ENCODE measurements at places on chromosomes 12 and 14.

DNA sequence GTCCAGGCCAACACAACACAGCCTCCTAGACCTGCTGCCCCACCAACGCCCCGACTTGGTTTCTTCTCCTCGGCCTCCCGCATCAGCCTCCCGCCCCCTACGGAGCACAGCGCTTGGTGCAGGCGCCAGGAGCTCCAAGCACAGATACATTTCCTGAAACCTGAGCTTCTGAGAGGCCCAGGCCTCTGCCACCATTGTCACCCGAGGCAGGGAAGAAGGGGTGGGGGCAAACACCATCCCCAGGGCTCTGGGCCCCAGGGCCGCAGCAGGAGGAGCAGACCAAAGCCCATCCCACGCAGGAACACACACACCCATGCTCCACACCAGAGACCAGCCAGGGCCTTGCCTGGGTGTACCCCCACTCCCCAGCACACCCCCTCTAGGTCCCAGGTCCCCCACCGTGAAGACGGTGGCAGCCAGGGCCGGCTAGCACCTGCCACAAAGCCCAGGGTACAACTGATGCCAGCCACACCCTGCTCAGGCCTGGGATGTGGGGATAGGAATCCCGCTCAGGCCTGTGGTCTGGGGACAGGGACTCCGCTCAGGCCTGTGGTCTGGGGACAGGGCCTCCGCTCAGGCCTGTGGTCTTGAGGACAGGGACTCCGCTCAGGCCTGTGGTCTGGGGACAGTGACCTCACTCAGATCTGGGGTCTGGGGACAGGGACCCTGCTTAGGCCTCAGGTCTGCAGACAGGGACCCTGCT, 5.4 kb downstream of the JAG2 start:
- no peak for DNase-seq

GRCh38 chr14:103135333-103136260, 12.3 kb downstream of the TNFAIP2 start:
- DNase-seq: no peak

DNA sequence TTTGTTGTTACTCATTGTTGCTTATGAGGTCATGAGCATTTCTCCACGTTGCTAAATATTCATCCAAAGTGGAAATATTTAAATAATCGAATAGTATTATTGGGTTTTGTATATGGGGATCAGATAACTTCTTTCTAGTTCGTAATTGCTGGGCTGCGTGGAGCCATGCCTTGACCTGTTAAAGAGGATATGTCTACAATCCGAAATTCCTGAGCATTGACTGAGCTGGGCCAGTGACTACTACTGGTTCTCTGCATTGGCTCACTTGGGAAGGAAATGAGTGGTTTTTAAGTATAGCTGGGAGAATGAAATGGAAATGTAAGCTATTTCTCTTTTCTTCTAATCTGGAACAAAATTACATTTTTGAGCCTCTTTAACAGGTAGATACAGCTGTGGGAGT, 163.2 kb downstream of the RPL10L start:
- no peak for DNase-seq

DNA sequence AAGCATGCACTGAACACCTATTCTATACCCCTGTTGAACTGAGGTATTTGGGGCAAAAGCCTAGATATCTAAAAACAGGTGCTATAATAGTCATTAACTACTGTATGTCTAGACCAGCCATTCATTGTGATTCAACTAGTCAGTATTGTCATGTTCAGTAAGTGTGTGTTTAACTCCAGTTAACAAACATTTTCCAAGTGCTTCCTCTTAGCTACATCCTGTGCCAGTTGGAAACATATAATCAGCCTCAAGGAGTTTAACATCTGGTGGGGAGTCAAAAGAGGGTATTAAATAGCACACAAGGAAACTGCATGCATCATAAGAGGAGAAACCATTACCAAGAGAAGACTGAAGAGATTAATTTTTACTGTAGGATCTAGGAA, 20.4 kb downstream of the TMTC1 start:
- no peak for DNase-seq

DNA sequence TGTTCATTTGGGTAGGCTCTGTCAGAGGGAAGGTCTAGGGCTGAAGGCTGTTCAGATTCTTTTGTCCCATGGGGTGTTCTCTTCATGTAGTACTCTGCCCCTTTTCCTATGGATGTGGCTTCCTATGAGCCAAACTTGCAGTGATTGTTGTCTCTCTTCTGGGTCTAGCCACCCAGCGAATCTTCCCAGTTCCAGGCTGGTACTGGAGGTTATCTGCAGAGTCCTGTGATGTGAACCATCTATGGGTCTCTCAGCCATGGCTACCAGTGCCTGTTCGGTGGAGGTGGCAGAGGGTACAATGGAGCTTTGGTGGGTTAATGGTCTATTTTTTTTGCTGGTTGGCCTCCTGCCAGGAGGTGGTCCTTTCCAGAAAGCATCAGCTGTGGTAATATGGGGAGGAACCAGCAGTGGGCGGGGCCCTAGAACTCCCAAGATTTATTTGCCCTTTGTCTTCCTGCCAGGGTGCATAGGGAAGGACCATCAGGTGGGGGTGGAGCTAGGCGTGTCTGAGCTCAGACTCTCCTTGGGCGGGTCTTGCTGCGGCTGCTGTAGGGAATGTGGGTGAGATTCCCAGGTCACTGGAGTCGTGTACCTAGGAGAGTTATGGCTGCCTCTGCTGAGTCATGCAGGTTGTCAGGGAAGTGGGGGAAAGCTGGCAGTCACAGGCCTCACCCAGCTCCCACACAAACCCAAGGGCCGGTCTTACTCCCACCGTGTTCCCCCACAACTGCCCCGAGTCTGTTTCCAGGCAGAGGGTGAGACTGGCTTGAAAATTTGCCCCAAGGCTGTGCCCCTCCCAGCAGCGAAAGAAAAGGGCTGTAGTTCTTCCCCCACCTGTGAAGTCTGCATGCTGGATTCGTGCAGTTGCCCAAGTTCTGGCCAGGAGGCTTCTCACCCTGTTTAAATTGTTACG, 17.5 kb downstream of the MTRFR start:
- no peak for DNase-seq

DNA sequence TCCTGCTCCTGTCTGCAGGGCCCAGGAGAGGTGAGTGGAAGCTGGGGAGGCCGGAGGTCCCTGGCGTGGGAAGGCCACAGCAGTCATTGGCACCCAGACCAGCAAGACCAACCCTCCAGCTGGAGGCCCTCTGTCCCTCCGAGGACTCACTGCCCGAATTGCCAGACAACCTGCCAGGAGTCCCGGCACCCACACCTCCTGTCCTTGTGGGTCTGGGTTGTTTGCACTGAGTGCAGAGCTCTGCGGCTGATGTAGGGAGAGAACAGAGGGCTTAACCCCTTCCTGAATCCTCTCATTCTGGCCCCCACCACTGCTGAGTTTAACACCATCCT, 204.9 kb downstream of the KIF26A start:
- no peak for DNase-seq

DNA sequence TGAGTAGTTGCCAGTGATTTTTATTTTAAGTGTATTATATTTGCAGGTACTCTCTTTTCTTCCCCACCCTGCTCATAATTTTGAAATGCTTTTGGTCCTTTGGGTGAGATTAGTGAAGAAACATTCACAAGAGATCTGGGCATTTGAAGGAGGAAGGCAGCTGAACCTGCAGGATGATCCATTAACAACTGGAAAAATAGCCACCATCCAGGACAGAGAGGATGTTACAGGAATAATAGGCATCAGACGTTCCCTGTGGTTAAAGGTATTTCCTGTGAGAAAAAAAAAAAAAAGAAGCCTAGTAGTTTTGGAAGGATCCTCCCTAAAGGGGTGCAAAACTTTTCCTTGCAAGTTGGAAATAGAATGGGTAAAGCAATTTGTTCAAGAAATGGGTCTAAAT, 145.3 kb downstream of the SLC38A4 start:
- DNase-seq: no peak

Data from HFFc6 (cell line).